Left forelimb (tissue), 1 donor: ENCODE measurements at places on chromosomes 2 and 18.
A peak's percentile ranks its signal among the peaks of the same experiment; 100 is the strongest.

DNA sequence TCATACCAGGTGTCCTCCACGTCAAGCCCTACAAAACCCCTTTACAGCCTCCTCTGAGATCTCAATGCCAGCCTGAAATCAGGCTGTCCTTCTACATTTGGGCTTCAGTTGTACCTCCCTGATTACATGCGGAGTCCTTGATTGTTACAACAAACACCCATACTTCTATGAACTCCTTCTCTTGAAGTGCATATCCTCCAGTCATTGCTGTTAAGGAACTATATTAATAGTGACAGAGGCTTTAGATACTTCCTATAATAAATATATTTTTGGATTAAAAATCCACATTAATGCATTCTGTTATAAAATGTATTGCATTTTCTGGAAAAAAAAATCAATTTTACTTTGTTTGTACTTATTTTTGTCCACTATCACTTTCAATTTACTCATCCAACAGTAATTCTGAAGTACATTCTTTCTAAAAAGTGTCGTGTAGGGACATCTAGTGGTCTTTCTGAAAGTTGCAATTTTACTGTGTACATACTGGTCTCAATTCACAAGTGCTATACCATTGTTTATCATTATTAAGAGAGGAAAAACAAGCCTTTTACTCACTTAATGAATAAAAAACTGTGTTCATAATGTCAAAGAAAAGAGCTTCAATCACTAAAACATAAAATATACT, 316.4 kb downstream of the DSEL start:
- DNase-seq, result no peak

GRCh38 chr2:215554689-215555498, 119.0 kb upstream of the FN1 start:
- no peak for DNase-seq

GRCh38 chr2:152635635-152636298, 81.5 kb downstream of the PRPF40A start:
- DNase-seq, result peak; percentile 74

DNA sequence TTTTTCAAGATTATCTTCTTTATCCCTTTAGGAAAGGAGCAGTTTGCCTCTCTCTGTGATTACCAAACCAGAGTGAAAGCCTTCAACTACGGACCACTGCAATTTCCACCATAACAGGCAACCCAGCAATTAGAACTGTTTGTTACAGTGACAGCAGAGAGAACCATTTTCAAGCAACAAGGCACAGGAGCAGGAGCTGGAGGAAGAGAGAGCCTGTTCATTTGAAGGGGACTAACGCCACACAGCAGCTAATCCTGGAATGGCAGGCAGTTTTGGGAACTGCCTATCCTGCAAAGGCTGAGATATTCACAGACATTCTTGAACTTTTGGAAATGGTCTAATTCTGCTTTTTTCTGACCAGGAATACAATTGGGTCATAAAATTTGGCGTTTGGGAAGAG, 1541.9 kb upstream of the PIK3C3 start:
- DNase-seq, result no peak

DNA sequence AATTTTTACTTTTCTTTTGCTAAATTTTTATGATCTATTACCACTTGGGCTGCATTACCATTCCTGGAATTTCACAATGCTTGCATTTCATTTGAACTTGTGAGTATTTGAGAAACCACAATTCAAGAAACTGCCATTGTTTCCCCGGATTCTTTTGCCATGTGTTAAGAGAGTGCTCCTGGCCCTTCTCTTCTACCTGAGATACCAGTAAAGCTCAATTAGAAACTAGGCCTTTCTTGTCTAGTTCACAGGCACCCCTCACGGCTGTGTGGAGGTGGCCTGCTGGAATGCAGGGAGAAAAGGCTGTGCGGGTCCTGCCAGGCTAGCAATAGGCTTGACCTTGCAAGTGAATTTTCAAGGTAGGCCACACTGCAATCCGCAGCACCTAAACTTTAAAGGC, 40.8 kb downstream of the ZEB2 start:
- no peak for DNase-seq

DNA sequence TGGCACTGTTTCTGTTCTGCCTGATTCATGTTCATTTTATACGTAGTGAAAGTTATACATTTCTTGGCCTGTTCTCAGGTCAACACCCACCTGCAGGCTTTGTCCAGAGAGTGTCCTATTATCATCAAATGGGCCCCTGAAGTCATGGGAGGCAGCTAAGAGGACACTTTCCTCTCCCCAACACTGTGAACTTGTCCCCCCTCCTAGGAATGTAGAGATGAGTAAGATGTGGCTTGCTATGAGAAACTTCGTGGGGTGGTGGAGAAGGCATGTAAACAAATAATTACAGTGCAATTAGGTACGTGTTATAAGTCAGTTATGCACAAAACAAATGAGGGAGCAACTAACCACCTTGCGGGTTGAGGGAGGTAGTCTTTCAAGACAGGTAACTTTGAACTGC, 57.9 kb downstream of the COL4A3 start:
- DNase-seq, result no peak

DNA sequence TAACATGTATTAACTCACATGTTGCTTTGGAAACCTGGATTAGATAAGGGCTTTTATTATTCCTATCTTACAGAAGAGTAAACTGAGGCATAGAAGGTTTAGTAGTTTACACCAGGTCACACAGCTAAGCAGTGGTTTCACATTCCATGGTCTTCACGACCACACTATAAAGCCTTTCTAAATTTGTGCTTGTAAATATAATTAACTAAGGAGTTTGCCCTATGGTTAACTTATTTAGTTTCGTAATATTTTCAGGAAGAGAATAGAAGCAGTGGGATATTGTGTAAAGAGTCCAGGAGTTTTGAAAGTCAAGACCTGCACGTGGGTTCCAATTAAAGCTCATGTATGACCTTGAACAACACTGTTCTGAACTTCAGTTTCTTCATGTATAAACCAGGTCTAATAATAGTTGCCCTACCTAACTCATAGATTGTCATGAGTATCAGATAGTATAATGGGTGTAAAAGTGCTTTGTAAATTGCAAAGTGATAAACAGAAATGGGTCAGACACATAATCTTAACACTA, 19.5 kb upstream of the SOS1 start:
- no peak for DNase-seq

DNA sequence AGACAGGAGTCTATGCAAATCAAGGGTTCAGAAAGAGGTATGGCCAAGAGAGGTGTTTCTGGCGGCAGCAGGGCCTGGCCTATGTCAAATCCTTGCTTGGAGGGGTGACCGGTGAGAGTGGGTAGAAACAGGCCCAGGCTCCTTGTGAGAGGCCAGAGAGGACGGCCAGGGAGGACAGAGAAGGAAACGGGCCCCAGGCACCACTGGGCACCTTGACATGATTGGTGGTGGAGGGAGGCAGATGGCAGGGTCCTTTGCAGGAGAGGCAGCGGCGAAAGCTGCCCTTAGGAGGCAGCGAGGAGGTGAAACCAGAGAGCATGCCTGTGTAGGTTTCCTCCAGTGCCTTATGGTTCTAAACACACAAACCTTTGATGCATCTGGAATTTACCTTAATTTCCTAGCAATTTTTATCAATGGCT, 6.2 kb downstream of the RAMP1 start:
- DNase-seq, result no peak

- DNase-seq, result no peak
Observed at GRCh38 chr2:216243026-216243425, 129.3 kb downstream of the MARCHF4 start.

DNA sequence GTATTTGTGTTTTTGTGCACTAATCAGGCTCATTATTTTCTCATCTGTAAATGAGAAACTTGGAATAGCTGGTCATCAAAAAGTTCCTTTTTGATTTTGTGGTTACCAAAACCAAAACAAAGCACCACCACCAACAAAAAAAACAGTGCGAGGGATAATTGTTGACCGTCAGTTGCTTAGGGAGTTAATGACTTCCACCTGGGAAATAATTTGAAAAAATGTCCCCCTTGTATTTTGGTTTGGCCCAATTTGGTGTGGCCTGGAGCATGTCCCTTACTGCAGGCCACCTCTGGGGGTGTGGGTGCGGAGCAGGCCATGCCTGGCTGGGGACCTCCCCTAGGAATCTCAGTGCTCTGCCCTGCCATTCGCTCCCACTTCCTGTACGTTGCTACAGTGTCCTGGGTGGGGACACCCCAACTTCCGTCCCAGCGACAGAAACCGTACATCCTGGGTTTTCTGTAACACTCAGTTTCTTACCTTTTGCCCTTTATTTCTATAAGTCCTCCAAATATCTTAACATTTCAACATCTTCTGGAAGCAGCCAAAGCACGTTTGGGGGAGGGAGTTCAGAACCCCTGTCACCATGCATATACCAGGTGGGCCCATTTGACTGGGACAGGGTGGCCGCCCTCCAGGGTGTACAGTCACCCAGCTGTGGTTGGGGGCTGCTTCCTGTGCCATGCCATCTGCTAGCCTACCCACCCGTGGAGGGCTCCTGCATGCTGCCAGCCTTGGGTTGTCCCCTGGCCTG, 31.3 kb downstream of the NCK2 start:
- DNase-seq, result no peak

DNA sequence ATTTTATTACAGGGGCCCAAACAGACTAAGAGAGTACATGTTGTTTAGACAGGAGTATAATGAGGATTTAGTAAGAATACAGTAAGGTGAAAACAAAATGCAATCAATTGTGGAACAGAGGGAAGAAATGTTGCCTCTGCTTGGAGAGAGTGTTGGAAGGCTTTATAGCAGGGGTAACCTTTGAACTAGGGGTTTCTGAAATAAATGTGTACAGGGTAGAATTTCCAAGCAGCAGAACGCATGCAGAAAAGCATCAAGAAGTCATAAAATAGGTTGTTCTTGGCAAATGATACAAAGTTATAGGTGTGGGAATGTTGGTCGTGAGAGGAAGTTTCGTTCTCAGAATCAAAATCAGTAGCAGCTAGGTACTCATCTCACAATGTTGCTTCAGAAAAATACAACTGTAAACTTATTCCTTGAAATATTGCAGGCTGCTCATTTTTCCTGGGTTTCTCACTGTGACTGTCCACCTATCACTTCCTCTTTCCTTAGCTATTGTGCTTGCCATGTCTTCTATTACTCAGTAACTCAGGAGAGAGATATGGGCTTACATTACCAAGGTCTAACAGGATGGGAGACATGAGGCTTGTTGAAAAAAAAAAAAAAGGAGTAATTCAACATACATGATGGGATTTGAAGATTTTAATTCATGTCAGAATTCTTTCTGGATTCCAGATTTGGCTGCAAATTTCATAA, 17.1 kb upstream of the HNMT start:
- no peak for DNase-seq
